Activated CD8-positive, alpha-beta memory T cell treated with anti-CD3 and anti-CD28 coated beads for 1 hour (primary cell): ENCODE measurements at places on chromosomes 7 and 10.
A peak's percentile ranks its signal among the peaks of the same experiment; 100 is the strongest.

GRCh38 chr7:23476286-23477156 is 6.2 kb upstream of the IGF2BP3 start:
- no peak for DNase-seq

DNA sequence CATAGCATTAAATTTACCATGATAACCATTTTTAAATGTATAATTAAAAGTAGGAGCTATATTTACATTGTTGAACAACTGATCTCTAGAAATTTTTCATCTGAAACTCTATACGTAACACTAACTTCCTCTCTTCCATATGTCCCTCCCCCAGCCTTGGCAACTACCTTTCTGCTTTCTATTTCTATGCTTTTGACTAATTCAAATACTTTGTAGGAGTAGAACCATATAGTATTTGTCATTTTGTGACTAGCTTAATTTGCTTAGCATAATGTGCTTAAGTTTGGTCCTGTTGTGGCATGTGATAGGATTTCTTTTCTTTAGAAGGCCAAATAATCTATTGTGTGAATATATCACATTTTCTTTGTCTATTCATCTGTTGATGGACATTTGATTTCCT is 225.3 kb upstream of the POT1 start:
- DNase-seq: no peak

DNA sequence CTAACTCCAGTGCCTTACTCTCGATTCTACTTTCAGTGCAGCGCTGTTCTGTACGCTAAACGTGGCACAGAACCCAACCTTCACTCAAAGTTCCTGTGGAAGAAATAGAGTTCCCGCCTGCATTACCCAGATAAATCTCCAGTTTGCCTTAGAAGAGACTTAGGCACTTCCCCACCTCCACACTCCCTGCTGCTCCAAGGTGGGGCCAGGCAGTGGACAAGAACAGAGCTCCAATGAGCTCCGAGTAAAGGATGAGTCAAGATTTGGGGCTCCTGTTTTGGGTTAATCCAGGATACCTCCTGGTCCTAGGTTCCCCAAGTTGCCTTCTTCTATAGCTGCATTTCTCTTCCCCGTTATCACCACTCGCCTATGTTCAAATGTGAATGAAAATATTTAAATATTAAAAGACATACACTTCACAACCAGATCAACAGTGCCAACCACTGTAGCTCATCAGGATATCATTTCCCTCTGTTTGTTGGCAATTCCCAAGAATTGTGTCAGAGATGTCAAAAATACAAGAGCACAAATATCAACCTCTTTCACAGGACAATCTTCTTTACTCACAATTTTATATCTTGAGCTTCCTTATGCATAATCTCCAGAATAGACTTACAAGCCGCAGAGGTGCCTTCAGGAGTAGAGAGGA is 48.0 kb downstream of the MALSU1 start:
- no peak for DNase-seq

GRCh38 chr10:3655528-3655927 is 129.5 kb downstream of the KLF6 start:
- DNase-seq: no peak

DNA sequence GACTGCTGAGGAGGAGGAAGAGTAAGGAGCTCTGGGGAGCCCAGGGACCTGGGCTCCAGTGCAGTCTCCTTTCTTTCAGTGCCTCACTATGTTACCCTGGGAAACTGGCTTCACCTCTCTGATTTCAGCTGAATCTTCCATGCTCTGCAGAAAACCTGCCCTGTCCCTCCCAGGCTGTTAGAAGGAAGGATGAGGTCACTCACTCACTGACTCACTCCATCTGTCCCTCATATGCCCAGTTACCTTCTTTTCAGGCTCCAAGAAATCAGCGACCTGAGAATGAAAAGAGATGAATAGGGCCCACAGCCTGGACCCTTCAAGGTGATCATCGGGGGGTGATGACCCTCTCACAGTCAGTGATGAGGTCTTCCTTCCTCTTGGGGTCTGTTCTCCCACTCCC is 481 bp downstream of the SFTPA2 start:
- DNase-seq: no peak

DNA sequence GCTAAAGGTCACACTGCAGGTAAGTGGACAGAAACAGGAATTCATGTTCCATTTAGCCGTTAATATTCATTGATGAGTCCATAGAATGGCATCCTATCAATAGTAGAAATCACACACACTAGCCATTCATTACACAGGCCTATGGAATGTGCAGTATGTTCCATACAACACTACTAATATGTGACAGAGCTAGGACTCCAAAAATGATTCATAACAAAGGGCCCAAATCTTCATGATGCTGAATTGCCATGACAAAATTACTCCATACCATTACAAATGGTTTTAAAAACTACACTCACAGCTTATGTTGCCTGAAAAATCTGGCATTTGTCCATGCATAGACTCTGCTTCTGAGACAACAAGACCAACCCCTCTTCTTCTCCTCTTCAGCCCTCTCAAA is 549.1 kb downstream of the XPNPEP1 start:
- DNase-seq: no peak

GRCh38 chr10:132396494-132397035 is 435 bp upstream of the PWWP2B start:
- DNase-seq: peak; percentile 55

DNA sequence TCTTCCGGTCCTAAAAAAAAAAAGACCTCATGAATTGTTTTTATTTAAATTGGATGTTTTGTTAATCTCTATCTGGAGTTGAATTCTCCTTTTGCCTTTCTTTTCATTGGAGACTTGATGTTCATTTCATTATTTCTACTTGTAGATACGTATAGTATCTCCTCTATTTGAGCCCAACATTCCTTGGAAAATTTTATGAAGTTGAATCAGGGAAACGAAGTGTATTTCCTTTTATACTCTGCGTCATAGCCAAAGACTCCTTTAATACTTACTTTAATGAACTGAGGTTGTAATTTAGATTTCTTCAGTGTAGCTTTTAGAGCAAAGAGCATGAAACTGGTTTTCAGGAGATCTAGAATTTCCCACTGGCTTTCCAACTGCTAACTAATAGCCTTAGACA is 132.4 kb downstream of the KIAA1217 start:
- DNase-seq: no peak

- DNase-seq: no peak
These were observed 103.6 kb downstream of the MKLN1 start for GRCh38 chr7:131431289-131431688.

GRCh38 chr7:6461946-6462550 is 14.3 kb upstream of the DAGLB start:
- no peak for DNase-seq

DNA sequence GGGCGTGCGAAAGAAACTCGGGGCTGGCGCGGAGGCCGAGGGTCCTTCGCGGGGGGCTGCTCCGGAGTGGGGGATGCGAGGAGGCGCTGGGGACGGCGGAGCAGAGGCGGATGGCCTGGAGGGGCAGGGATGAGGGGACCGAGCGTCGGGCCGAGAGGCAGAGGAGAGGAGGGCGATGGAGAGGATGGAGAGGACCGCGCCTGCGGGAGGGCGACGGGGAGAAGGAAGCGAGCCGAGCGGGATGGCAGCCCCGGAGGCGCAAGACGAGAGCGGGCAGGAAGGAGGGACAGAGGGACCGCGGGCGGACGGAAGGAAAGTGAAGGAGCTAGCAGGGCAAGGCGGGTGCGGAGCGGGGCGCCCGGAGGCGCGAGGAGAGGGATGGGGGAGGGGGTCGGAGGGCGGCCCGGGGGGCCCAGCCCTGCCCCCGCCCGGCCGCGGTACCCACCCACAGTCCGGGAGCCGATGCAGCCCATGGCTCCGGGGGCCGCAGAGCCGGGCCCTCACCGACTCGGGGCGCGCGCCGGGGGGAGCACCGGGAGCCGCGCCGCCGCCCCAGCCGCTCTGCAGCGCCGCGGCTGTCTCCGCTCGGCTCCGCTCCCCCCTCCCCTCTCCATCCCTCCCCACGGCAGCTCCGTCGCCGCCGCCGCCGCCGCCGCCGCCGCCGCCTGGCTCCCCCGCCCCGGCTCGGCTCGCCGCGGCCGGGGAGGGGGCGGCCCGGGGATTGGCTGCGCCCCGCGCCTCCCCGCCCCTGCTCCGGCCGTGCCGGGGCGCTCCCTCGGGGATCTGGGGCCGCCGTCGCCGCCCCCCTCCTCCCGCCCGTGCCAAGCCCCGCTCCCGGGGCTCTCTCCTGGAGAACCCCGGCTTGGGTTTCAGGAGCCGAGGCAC is at the start of gene FAM131B:
FAM131B (minus strand) TSS at position 583 of the 885 bp plus-strand sequence; CDS start at position 473, 110 bp downstream.
- no peak for DNase-seq

DNA sequence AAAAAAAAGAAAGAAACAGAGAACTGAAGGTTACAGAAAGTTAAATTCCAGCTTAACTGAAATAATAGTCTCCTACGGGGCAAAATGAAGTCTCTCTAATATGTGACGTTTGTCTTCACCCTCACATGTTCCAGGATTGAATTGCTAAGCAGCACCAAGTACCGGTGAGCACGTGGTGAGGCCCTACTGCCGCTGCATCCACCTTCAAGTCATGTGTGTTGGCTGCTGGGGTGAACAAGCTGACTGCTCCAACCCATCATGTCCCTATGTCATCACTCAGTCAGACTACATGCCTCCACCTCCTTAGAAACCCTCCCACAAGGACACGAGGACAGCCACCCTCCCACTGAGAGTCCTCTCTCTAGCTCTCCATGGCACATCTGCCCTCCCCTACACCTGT is 35.4 kb upstream of the NPFFR1 start:
- DNase-seq: no peak

GRCh38 chr7:81810476-81811155 is 40.8 kb upstream of the HGF start:
- DNase-seq: no peak

- DNase-seq: no peak
These were observed 25.8 kb downstream of the WBP1L start for GRCh38 chr10:102769375-102770107.

GRCh38 chr10:29735628-29736365 is 101.0 kb upstream of the SVIL start:
- DNase-seq: peak; percentile 77

GRCh38 chr7:123220396-123220795 is 20.6 kb upstream of the SLC13A1 start:
- DNase-seq: no peak

GRCh38 chr10:6195846-6196245 is 6.9 kb upstream of the PFKFB3 start:
- no peak for DNase-seq

- DNase-seq: no peak
These were observed 31.2 kb downstream of the PRTFDC1 start for GRCh38 chr10:24920907-24921881.

GRCh38 chr7:132537456-132538145 is 38.7 kb downstream of the PLXNA4 start:
- DNase-seq: no peak

DNA sequence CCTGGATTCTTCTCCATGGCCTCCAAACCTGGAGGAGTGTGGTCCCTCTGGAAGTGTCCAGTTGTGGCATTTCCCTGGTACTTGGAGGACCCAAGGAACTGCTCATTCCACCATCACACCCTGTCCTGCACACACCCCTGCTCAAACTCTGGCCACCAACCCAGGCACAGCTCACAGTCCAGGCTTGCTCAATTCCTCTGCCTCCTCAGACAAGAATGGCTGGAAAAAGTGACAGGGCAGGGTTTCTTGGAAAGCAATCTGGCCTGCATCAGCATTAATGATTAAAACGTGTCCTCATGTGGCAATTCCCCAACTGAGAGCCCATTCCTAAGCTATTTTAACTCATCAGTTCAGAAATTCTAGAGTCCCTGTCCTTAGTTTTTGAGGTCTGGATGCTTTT is 17.2 kb upstream of the TPST1 start:
- DNase-seq: no peak

- no peak for DNase-seq
These were observed 10.3 kb downstream of the GLCCI1 start for GRCh38 chr7:7978860-7979259.

DNA sequence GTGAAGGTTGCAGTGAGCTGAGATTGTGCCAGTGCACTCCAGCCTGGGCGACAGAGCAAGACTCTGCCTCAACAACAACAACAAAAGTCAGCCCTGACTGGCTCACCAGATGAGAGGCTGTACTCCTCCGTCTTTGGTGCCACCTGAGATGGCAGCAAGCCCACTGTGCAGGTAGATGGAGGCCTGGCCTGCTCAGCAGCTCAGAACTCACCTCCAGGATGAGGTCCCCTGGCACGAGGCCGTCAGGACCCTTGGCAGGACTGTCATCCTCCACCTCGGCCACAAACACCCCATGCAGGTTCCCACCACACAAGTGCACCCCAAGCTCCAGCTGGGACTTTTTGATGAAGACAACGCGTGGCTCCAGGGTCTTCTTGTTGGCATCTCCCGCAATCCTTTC is 117.2 kb downstream of the DLG5 start:
- DNase-seq: no peak

GRCh38 chr10:1738950-1739349 is 1.6 kb upstream of the ADARB2 start:
- DNase-seq: no peak

DNA sequence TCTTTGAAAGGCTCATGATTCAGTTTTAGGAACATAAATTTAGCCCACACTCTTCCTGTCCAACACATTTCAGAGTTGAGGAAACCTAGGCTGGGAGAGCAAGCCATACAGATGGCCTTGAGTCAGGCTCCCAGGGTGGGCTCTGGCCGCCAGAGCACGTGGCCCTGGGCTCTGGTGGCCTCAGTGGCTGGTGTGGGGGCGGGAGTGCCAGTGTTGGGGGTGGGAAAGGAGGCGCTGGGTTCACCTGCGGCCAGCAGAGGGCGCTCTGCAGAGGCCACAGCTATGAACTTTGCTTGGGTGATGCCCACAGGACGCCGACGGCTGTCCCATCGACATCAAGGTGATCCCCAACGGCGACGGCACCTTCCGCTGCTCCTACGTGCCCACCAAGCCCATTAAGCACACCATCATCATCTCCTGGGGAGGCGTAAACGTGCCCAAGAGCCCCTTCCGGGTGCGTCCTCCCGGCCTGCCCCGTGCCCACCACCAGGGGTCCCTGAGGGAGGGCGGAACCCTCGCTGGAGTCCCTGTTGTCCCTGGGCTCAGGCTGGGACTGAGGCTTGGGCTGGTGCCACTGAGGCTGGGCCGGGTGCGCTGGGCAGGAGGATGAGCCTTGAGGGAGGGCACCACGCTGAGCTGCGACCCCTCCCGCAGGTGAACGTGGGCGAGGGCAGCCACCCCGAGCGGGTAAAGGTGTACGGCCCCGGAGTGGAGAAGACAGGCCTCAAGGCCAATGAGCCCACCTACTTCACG is 11.9 kb downstream of the FLNC start:
- DNase-seq: no peak

DNA sequence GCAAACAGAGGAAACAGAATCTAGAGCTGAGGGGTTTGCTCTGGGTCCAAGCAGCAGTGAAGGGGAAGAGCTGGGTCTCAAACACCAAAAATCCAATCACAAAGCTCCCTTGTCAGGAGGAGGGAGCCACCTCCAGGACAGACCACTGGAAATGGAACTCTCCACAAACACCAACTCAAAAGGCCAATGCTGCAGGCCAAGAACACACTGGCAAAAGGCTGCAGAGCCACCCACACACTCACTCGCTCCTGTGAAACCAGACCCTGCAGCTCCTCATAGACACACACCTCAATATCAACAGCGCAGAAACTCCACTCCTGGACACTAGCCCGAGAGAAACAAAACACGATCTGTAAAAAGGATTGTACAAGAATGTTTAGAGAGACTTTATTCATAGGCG is 213.5 kb downstream of the PTPRN2 start:
- DNase-seq: no peak
